ENCODE measurements at places on chromosomes 3 and 15.

GRCh38 chr15:23912191-23912590 is 225.1 kb upstream of the NDN start:
- no peak for DNase-seq

GRCh38 chr15:90960298-90961091 is 5.8 kb downstream of the RCCD1 start:
- DNase-seq = peak; percentile 15

DNA sequence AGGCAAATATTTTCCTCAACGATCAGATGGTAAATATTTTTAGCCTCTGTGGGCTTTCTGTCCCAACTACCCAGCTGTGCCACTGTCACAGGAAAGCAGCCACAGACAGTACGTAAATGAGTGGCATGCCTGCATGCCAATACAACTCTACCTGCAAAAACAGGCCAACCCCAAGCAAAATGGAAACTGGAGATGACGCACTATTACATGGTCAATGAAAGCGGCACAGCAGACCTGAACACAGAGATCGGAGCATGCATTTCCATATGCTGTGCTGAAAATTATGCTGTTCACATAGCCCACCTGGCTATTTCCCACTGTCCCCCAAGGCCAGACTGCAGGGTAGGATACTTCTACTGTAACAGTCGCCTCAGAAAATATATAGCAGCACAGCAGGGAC is 57.8 kb downstream of the HERC2 start:
- no peak for DNase-seq

GRCh38 chr3:98733053-98733811 is 29.9 kb upstream of the ST3GAL6 start:
- peak; percentile 35 for DNase-seq

DNA sequence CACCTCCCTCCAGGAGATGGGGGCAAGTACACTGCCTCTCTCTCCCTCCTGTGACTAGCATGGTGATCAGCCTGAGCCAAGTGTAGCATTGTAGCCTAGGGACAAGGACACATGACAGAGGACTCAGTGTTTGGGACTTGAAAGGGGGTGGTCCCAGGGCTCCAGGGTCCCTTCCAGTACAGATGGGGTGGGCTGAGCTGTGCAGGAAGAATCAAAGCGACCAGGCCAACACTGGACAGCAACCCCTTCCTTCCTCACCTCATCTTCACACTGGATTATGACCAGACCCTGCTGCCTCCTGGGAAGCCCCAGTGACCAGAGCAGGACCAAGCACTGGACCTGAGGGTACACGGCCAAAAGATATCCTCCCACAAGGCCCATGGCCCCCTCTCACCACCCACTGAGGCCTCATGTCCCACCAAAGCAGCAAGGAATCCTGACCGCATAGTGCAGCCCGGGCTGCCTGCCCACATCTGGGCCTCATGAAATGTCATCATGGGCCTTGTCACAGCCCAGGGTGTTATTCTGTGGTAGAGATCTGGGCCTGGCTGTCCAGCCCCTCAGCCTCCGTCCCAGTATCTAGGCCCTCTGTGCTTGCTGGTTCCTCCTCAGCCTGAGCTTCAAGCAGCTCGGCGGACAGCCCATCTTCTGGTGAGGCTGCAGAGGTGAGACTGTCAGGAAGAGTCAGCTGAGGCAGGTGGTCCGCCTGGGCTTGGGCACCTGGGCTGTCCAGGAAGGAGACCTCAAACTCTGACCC is 9.5 kb downstream of the GORASP1 start:
- no peak for DNase-seq

- peak; percentile 59 for DNase-seq
Observed at GRCh38 chr3:186931532-186932280, 1.4 kb downstream of the ST6GAL1 start.

DNA sequence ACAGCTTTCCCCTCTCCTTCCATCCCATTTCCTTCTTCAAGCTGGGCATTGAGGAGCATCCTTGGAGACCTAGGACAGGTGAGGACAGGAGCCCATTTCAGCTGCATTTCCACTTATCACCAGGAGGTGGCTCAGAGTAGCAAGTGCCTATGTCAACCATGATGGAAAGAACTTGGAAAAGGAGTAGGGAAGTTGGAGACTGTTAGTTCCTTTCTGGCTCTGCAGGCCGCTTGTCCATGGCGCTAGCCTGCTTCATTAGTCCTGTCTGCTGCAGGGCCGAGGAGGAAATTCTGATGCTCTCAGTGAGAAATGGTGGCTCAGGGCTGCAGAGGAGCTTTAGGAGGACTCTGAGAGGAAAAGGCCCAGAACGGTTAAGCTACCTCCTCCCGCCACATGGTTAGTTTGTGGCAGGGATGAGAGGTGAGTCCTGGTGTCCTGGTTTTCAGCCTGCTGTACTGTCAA is 7.0 kb upstream of the CD276 start:
- DNase-seq = peak; percentile 48

DNA sequence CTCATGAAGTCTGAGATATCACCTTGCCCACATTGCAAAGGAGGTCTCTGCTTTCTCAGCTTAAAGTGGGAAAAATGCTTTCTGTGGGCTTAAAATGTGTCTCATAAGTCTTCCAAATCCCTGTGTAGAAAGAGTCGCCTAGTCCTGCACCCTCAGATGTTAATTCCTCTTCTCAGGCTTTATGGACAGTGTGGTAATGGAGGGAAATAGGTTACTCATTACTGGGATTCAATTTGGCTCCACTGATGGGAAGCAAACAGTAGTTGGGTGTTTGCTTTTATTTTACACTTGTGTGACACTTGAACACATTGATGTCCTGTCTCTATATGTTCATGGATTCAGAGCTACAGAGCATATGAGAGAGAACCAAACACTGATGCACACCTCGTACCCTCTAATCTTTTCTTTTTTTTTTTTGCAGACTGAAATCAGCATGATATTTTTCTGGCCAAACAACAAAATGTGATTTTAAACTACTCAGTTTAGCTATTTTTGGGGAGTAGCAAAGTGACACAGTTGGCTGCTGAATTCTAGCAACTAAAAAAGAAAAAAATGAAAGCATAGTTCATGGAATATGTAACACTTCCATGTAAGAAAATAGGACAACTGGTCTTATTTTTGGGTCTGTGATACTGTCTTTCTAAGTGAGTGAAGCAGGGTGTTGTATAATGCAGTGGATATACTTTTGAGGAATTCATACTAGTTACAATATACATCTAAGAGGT is 8.6 kb downstream of the PTPRG start:
- DNase-seq = no peak

GRCh38 chr15:83943849-83944404 is 290.0 kb downstream of the ADAMTSL3 start:
- no peak for DNase-seq

- no peak for DNase-seq
Observed at GRCh38 chr3:42036483-42036823, 54.7 kb upstream of the TRAK1 start.

DNA sequence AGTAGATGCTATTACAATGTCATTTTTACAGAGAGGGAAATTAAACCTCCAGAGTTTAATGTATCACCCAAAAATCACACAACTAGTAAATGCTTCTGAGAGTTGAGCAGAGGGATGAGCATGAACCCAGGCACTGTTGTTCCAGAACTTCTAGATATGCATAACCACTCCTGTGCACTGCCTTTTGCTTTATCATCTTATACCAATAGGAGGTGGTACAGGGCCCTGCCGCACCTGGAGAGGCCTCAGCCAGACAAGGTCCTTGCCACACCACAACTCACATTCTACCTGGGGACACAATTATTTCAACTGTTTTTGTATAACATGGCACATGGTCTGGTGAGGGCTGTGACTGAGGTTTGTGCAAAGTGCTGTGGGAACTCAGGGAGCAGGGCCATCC is 78.5 kb upstream of the NTRK3 start:
- no peak for DNase-seq

DNA sequence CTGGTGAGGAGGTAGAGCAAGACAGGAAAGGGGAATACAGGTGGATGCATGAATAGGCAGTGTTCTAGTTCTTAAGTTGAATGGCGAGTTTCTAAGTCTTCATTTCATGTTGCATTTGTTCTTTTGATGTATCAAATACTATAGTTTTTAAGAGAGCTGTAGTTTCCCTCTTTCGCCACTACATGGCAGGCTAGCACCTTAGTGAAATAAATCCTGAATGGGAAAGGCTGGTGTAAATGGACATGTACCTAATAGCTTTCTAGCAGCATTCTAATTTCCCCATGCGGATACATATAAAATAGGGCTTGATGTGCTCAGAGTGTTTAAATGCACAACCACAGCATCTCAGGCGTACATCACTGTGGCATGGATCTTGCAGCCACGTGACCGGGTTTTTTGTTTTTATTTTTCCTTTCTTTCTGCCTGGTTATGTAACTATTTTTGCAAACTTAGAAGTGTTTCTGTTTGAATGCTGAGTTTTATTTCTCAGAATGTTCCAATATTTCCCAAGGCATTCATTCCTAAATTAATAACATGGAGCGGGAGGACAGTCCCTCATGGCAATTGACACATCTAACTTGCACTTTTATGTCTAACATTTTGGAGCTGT is 23.5 kb upstream of the CLN6 start:
- DNase-seq = peak; percentile 84

GRCh38 chr15:76065245-76065644 is 5.5 kb downstream of the TMEM266 start:
- DNase-seq = no peak

DNA sequence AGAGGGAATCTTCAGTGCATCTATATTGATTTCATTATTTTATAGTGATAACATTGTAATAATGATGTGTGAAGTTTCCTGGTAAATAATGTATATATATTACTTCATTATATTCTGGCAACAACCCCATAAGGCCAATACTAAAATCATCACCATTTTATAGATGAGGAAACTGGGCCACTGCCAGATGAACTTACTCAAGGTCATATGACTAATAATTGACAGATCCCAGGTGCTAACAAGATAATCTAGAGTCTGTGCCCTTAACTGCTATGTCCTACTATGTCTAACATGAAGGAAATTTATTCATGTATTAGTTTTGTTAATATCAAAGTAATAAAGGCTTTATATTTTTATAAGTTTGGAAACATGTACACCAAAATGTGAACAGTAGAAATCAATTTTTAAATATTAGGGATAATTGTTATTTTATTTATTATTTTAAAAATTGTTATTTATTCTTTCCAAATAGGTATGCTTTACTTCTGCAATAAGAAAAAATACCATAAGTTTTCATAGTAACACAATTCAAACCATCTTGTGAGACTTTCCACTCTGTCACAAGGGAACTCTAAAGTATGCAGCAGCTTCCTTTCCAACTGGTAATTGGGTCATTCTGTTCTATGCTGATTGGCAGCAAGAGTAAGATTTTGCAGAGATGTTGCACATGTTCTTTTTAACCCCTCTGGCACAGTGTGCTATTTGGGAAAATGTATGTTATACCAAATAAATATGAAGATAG is 90.8 kb upstream of the CMC1 start:
- DNase-seq = no peak

DNA sequence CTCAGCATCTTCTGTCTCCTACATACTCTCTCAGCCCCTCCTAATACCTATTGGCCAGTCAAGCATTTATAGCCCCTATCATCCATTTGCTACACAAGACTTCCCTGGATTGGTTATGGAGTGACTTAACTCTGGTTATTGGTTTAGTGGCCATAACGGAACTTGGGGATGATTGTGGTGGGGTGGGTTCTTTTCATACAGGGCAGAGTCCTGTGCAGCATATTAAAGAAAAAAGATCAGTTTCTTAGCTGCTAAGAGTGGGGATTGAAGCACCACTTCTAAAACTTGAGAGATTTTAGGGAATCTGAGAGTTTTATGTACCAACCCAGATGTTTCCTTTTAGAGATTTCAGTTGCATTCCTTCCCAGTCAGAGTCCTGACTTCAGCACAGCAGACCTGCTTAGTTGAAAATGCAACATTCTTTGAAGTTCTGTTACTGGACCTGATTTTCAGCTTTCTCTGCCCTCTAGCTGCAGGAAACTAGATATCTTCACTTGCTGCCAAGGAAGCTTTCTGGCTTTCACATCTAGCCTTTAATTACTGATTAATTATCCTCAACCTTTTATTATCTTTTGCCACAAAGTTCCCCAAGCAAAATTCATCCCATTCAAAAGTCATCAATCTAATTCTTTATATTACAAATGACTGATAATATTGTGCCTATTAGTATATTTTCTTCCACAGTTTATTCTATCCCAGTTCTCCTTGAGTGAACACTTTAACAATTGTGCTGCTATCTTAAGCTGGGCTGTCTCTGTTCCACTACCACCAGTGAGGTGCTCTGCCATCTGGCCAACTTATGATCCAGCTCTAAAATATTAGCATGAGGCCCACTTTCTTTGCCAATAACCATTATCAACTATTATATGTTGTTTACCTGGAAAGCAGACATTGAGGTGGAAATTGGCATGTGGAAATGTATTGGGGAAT is 906.0 kb upstream of the ALCAM start:
- no peak for DNase-seq

DNA sequence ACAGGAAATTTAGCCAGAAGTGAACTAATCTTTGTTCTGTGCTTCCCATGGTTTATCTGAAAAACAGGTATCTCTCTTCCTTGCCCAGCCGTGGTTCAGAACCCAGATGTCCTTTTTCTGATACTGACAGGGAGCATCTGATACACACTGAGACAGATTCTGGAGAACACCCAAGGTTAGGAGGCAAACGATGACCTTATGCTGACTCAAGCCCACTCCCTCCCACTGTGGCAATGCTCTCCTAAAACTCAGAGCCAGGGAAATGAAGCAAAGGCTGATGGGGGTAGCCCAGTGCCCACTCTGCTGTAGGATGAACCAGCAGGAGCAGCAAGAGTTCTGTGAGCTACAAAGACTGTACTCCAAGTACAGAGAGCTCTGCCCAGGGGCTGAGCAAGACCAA is 225.1 kb downstream of the NTRK3 start:
- no peak for DNase-seq

DNA sequence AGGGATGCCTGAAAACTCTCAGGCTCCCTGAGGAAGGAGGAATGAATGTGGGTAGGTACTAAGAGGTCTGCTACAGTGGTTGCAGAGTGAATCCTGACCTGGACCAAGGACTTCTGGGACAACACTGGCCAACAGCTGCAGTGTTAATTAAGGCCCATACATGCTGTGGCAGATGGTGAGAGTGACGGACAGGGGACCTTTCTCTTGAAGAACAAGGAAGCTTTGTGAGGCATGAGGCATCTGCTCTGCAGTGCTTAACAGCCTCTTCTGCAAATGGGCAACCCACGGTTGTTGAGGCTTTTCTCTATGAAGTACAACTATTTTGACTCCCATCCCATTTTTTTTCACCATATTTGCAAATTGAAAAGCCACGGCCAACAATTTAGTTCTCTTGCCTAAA is 26.6 kb upstream of the ACAN start:
- no peak for DNase-seq

- no peak for DNase-seq
Observed at GRCh38 chr3:184755315-184755731, 43.5 kb upstream of the MAGEF1 start.

- DNase-seq = peak; percentile 34
Observed at GRCh38 chr15:98689431-98689861, 41.1 kb downstream of the IGF1R start.

DNA sequence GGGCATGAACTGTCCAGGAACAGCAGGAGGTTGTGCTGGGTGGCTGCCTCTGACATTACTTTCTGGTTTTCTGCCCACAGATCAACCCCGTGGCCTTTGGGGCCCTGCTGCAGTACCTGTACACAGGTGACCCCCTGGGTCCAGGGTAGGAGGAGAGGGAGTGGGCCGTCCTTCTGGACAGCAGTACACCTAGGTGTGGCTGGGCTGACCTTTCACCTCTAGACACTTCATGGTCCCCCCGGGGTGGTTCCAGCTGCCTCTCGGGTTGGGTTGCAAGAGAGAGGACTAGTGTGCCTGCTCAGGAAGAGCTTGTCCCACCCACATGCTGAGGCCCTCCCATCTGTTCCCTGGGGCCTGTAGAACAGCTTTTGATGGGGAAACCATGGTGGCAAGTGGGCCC is 3.7 kb downstream of the ABTB1 start:
- peak; percentile 61 for DNase-seq

All from NCI-H2171 treated with DMSO at 0.1 percent for 48 hours (cell line).